NCI-H526 (cell line): ENCODE measurements at places on chromosomes 11 and 22.

GRCh38 chr11:129710423-129710822 is 105.2 kb upstream of the TMEM45B start:
- no peak for DNase-seq

DNA sequence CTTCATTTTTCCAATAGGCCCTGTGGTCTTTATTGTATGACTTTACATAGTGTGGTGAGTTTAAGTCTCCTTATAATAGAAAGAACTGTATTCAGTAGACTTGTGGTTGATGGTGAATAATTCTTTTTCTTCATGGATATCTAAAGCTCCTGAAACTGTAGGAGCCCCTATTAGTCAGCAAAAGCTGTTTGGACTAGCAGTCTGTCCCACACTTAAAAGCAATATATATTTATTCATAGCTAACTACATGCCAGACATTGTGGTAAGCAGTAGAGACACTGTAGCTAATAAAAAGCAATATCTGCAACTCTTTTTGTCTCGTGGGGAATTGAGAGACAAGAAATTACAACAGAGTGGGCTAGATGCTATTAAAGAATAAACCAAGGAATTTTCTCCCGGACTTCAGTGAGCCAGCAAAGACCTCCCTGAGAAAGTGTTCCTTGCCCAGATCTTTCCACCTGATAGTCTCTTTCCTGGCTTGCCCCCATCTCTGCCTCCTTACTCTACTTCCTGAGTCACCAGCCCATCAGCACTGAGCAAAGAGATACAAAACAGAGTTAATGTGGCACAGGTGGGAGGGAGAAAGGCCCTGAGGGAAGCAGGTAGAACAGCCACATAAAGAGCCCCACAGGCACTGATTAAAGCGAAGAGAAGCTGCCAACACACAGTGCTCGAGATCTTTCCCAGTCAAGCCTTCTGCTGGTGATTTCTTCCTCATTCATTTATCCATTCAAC is 1.4 kb upstream of the OR52W1 start:
- no peak for DNase-seq

GRCh38 chr11:45156741-45157140 is 10.3 kb downstream of the PRDM11 start:
- DNase-seq, result no peak

- DNase-seq, result peak; percentile 29
These were observed 66.5 kb downstream of the GGTLC2 start for GRCh38 chr22:22710719-22711531.

- DNase-seq, result no peak
These were observed 58.3 kb upstream of the LINC01488 start for GRCh38 chr11:69423181-69423580.

DNA sequence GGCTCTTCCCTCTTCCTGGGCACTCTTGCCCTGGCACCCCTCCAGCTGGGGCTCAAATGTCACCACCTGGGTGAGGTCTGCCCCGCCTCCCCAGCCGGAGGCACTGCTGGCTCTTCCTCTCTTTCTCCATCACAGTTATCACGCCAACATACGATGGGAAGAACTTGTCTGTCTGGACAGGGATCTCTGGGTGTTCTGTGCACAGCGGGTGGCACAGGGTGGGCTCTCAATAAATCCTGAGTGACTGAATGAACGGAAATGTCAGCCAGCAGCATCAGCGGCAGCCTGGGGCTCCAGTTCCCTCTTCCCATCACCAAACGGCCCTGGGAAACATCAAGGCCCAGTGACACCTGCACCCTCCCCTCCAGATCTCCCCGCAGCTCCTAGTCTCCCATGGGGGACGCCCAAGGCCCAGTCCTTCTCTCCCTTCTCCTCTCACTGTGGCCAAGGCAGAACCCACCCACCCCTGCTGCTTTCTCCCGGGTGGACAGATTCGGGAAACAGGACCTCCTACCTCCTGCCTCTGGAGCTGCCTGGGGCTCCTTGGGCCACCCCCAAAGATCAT is 440 bp upstream of the SLC25A45 start:
- DNase-seq, result no peak

DNA sequence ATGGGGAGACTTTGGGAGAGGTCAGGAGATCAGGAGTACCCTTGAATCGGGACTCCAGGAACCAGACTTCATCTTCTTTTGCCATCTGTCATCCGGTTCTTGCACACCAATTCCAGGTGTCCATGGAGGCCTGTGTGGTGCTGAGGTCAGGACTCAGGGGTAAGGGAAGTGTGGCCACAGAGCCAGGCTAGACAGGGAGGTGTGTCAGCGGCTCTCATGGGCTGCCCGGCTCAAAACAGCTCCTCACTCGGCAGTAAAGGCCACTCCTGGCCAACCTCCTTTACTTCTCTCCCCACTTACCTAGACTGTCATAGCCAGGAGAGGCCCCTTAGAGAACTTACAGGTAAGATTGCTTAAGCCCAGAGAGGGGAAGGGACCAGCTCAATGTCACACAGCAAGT is 75.7 kb upstream of the NECTIN1 start:
- no peak for DNase-seq

DNA sequence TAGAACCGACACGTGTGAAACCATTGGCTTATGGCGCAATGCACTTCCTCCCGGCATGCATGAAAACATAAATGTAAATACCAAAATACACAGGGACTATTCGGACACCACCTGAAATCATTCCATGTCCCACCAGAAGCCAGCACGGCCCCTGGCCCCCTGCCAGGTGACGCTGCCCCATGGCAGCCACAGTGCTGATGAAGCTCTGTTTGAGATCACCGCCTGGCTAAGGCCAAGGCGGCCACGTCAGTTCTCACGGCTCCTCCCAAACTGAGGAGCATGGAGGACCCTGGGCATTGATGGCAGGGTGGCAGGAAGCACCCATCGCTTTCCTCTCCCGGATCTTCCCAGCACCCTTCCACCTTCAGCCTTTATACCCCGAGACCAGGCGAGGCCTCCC is 89.5 kb downstream of the CDKN1C start:
- DNase-seq, result no peak

- DNase-seq, result no peak
These were observed 3.3 kb upstream of the ANKRD13D start for GRCh38 chr11:67285541-67286498.

DNA sequence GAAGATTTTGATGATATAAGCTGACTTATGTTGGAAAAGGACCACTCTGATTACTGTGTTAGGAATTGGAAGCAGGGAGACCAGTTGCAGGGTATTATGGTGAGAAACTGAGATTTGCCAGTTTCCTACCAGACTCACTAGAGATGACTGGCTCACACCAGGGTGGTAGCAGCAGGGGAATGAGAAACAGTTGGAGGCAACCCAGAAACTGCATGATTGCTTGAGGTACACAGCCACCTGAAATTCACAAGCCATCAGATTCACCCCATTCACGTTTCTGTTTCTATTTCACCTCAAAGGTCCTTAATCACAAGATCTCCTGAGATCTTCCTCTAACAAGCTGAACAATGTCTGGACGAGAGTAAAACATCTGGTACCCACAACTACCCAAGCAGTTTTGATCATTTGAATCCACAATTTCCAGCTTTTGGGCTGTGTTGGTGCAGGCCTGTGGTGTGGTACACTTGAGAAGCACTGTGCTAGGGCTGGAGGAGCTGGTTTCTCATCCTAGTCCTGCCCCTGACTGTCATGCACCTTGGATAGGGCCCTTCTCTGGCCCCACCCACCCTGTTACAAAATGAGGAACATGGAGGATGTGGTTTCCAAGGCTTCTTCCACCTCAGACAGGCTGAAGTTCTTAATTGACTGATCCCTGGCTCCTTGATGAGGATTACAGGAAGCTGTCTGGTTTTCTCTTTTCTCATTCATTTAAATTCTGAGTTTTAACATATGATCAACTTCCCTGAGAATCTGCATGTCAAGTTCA is 233.4 kb downstream of the INSC start:
- no peak for DNase-seq

DNA sequence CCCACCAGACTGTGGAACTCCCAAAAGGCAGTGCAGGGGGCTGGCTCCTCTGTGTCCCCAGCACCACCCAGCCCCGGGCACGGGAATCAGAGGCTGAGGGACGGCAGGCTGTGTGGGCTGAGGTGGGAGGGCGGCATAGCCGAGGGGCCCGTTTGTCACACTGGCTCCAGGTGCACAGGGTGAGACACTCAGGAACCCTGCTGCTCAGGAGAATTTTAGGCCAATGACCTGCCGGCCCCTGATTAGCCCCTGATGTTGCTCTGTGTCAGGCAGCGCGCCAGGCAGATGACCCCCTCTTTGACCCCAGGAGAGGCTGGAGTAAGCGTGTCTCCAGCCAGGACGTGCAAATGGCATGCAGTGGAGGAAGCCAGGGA is 52.7 kb downstream of the RTL6 start:
- no peak for DNase-seq

DNA sequence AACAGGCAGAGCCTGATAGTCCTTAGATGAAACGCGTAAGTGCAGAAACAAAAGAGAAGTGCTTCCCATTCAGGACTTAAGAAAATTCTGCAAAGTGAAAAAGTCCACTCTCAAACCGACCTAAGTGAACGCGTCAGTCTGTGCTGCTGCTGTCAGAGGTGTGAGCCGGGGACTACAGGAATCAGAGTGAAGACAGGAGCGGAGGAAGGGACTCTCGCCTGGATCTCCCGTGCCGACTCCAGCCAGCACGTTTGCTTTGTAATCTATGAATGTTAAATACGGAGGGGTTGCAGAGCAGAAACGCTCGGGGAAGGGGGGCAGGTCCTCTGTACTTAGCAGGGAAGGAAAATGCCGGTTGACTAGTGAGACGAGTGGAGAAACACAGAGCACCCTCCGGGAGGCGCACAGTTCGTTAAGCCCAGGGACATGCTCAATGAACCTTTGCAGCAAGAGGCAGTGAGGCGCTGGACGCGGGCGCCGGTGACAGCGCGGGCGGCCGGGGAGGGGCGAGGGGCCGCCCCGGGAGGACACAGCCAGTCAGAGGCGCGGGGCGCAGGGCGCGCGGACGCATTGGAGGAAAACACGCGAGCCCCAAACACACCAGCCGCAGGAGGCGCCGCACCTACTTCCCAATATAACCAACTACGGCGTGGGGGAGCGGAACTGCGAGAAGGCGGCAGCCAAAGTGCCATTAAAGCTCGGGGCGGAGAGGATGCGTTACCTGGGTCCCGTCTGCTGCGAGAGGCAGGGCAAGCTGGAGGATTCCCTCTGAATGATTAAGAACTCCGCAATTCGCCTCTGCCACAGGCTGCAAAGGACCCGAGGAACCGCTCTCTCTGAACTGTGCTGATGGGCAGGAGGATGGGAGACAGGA is at the start of gene CNTN5:
Gene CNTN5 (plus strand): TSS at position 598 of the 874 bp plus-strand sequence.
- peak; percentile 72 for DNase-seq

- no peak for DNase-seq
These were observed 9.3 kb downstream of the MSANTD4 start for GRCh38 chr11:106012744-106013143.

DNA sequence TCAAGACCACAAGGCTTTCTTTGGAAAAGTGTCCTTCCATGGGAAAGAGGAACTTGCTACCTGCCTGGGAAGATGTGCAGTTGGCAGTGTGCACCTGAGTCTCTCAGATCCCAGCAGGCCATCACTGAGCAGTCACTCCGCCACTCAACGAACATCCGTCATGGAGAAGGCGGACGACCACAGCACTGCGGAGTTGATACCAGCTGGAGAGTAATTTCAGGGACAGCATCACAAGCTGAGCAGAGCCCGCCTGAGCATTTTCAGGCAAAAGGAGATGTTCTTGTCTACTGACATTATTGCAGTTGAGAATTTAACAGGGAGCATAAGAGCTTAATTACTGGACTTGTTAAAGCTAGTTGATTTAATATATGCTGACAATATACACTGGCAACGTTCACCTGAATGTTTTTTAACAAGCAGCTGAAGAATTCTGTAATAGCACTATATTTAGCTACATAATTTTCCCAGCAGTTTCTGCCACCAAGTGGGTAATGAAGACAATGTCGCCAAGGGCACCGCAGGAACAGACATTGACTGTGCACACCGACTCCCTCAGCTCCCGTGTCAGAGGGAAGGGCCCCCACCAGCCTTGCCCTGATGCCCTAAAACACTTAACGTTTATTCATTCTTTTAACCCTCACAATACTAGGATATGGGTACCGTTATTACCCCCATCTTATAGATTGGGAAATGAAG is 52.4 kb upstream of the ARFGAP3 start:
- DNase-seq, result no peak

DNA sequence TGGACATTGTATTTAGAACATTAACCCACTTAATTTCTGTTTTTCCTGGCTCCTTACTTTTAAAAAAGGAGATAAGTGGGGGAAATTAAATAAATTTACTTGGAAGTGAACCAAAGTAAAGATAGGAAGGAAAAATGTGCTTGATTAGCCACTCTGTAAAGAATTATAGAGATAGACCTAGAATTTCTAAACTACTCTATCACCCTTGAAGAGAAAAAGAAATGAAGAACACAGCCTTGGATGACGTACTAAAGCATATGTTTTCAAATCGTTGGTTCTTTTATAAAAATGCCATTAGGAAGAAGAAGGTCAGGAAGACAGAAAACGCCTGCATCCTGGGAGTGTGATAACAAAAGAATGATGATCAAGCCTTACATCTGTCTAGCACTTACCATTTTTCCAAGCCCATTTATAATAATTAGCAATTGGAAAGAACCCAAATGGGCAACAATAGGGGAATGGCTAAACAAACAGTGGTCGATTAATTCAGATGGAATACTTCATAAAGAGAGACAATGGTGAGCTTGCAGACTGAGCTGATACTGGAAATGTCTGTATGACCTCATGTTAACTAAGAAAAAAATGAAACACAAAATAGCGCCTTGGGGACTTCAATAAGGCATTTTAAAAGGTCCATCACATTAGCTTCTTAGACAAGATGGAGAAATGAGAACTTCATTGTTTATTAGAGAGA is 81.0 kb upstream of the LRRC55 start:
- no peak for DNase-seq

DNA sequence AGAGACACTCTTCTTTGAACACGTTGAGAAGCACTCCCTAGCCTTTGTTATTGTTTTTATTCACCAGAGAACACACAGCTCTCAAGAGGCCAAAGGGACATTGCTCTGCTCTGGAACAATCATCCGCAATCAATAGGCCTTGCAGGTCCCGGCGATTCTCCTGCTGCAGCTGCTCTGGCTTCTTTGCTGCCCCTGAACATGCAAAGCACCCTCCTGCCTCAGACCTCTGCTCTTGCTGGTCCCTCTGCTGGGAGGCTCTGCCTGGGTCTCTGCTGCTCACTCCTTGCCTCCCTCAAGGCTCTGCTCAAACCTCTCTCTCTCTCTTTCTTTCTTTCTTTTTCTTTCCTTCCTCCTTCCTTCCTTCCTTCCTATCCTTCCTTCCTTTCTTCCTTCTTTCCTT is 232.7 kb downstream of the DSCAML1 start:
- DNase-seq, result peak; percentile 68

DNA sequence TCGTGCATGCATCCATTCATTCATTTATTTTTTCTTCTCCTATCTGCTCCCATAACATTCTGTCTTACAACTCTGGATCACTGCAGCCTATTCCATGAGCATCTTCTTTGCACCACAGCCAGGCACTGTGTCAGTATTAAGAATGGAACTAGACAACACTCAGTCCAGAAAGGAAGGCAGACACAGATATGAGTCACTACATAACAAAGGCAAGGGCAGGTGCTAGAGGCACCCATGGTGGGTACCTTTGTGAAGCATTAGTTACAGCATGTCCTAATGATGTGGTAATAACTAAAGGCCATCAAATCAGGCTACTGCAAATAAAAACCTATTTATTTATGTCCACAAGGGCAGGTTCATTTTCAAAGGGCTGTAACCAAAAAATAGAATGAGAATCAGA is 28.1 kb downstream of the TENM4 start:
- no peak for DNase-seq
